ENCODE measurements at places on chromosomes 5 and 9.

DNA sequence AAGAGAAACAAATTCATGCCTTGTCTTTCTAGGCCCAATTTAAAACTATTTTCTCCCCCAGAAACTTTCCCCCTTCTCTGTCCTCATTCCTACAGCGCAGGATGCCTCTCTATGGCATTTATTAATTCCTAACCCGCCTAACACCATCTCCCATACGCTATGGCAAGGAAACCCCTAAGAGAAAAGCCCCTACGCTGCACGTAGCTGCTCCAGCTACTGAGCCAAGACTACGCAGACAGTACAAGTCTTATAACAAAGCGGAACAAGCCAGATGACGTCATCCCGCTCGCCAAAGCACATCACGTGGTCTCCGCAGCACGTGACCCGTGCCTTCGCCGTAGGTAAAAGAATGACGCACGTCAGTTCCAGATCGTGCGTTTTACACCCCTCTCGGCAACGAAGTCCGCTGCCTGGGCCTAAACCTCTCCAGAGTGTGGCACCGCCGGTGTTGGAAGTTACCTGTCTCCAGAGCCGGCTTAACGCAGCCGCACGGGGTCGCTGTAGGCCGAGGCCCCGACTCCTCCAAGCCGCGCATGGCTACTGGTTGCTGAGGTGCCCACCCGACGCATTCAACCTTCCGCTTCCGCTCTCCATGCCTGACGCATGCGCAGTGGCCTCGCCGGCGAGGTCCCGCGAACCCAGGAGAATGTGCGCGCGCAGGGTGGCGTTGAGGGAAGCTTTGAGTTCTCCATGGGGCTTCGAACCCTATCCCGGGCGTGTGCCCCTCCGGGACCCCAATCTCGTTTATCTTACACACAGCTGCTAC, at the start of gene TRMO:
Gene TRMO, minus strand, starts transcription at position 542 of the 766 bp plus-strand sequence. Its CDS starts 7 bp downstream, at position 535.
- DNase-seq: peak; percentile 93

DNA sequence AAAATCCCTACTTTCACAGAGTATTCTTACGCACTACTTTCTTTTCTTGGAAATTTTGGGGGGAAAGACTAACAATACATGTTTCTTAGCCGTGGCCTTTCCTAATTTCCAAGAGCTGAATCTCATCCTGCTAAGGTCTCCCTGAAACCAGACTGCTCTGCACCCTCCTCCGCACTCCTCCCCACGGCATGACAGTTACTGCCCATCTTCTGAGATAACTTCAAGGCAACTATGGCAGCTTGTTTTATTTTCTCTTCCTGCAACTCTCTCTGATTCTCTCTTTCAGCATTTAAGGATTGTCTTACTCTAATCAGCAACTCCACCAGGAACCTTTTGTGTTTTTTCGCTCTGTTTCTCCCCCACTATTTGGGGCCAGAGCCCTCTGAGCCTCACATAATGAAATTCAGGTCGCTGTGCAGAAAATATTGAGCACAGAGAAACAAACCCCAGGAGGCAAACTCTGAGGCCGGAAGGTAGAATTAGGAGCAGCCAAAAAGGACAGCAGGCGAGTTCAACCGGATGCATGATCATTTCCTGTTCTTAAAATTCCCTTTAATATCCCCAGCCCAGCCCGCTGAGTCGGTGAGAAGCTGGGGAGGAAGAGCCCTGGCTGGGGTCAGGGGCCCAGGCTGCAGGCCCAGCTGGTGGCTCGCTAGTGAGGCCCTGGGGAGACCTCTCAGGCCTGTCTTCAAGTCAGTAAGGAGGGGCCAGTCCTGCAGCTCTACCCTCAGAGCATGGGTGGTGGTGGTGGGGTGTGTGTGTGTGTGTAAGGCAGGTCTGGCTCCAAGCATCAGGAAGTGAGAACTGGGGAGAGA, 213.6 kb upstream of the S1PR3 start:
- DNase-seq: no peak

GRCh38 chr5:154278186-154278585, 87.7 kb downstream of the GALNT10 start:
- no peak for DNase-seq

- DNase-seq: peak; percentile 76
Observed at GRCh38 chr5:125719681-125720347, 703.4 kb upstream of the GRAMD2B start.

DNA sequence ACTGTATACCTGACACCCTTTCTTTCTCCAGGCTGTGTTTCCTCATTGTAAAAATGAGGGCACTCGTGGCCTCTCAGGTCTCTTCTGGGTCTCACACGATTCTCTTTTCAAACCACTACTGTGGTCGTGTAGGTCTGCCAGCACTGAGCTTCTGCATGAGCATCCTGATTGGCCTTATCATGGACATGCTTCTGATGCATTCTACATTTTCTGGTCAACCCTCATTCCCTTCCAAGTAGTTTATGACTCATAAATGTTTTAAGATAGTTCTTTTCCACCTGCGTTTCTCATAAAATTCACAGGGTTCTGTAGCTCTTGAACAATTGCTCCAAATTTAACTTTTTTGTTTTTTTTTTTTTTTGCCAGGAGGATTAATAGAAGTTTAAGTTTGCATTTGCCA, 294.8 kb downstream of the KCTD16 start:
- no peak for DNase-seq

DNA sequence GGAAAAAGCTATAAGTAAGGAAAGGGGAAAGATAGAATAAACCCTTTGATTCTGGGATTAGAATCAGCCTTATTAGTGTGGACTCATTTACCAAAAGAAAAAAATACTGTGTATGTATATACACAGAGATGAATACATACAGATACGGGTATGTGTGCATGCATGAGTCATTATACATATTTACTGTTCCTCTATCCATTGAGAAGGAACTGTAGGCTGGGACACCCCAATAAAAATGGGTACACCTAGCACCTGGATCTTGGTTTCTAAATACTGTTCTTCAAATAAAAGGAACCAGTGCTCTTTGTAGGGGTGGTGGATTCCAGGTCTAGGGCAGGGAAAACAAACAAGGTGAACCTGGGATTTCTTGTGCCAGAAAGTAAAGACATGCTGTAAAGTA, 48.3 kb downstream of the WHRN start:
- no peak for DNase-seq

GRCh38 chr9:27003426-27004077, 1.9 kb downstream of the LRRC19 start:
- no peak for DNase-seq

GRCh38 chr5:32312197-32312594, 543 bp downstream of the MTMR12 start:
- no peak for DNase-seq

DNA sequence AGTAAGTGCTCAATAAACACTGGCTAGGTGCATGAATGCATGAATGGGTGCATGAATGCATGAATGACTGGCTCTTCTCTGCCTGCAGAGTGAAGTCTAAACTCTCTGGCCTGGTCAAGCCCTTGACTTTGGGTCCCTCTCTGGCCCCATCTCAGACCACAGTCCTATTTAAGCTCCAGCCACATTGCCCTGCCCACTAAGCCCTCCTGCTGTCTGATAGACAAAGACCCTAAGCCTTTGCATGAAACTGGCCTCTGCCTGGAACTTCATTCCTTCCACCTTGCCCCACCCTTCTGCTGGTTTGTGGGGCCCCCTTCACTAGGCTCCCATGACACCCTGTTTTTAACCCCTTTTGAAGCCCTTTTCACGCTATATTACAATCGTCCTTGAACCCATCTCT, 202.4 kb downstream of the TTLL11 start:
- DNase-seq: no peak

- DNase-seq: no peak
Observed at GRCh38 chr9:35905051-35905781, 786 bp upstream of the HRCT1 start.

DNA sequence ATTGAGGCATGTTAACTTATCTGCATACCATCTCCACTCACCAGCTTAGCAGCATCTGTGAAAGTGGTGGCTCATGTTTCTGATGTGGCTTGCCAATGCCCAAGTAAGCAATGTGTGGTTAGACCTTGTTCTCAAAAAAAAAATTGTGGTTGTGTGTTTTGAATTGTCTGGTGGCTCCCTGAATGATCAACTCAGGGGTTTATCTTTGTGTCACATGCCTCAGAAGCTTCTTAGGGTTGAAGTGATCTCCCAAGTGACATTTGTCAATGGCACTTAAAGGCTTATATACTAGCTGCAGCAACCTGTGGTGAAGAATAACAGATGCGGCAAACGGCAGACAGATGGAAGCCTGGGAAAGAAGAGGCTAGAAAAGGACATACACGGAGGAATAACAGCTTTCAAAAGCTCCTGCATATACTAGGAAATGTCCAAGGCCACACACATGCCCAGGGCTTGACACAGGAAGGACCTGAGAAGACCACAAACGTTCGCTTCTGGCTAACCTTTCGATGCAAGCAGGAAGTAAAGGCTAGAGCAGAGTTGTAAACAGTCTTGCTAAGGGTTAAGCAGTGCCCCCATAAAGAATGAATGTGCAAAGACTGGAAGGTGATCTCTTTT, 42.2 kb upstream of the FSD1L start:
- DNase-seq: no peak

DNA sequence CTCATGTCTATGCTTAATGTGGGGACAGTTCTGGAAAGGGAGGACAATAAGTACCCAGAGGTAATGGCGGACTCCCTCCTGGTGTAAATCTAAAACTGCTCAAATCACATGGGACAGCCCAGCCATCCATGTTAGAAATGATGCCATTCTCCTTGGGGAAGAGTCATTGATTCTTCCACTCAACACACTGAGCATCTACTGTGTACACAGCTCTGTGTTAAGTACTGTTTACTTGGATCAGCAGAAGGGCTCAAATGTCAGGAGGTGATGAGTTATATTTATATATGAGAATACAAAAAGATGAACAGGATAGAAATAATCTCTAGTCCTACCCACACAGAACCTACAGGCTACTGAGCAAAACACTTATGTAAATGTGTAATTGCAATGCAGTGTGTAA, 31.8 kb upstream of the NANS start:
- DNase-seq: no peak

GRCh38 chr5:143311955-143312354, 91.5 kb downstream of the NR3C1 start:
- DNase-seq: no peak

DNA sequence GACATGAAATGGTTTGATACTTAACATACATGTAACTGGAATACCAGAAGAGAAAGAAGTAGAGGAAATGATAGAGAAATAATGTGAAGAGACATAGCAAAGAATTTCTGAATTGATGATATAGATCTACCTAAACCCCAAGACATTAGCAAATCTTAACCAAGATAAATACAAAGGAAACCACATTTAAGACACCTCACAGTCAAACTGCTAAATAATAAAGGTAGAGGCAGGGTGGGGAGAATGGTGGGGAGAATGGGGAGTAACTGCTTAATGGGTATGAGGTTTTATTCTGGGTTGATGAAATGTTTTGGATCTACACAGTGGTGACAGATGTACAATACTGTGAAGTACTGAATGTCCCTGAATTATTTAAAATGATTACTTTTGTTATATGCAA, 17.5 kb downstream of the CARNMT1 start:
- no peak for DNase-seq

DNA sequence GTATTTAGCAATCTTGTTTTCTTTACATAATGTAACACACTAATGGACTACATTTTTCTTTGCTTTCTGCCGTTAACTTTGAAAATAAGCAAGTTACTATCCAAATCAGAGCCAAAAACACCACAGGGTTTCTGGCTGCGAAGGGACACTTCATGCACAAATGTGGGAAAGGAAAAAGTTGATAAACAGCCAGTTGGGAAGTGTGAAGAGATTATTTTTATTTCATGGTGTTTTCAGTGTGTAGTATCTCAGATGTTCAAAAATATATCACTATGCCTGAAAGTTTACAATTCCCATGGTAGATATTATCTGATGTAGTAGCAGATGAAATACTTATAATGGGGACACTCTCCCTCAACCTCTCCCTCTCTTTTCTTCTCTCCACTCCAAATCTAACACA, 135.3 kb downstream of the CETN3 start:
- DNase-seq: no peak

GRCh38 chr9:81122749-81123148, 566.6 kb downstream of the TLE1 start:
- DNase-seq: no peak

GRCh38 chr9:70479880-70480291, 65.4 kb upstream of the KLF9 start:
- DNase-seq: no peak

- no peak for DNase-seq
Observed at GRCh38 chr5:59062986-59063683, 480.3 kb downstream of the RAB3C start.

GRCh38 chr9:113504725-113505590, 41.4 kb downstream of the RGS3 start:
- DNase-seq: no peak

GRCh38 chr5:98602534-98603112, 170.8 kb upstream of the RGMB start:
- no peak for DNase-seq

DNA sequence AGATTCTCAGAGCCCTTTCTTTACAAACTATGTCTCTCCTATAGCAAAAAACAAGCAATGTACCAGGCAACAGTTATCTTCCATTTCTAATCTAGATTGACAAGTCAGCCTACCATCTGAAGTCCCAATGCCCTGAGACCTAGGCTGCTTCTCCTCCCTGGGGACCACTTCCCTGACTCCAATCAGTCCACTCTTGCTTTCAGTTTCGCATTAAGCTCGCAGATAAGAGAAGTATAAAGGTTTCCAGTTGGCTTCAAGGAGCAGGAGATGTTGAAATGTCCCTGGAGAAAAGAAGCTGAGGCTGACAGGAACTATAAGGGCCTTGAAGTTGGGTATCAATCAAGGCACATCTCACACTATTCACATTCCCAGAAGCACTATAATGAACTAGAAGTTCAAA, 32.3 kb downstream of the ERP44 start:
- DNase-seq: no peak

DNA sequence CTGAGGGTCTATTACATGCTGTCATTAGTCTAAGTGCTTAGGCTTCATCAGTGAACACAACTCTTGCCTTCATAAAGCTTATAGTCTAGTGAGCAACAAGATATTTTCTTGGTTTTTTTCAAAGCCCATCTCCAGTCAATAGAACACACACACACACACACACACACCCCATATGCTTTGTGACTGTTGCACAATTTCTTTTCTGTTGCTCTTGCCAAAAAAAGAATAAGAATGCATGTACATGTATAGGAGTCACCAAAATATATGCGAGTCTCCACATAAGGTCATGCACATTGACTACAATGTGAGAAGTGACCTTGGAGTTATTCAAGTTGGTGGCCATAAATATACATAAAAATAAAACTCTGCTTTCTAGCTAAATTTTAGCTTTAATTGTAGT, 351.5 kb upstream of the TLE4 start:
- DNase-seq: no peak

Data from NCI-H1417 treated with DMSO at 0.1 percent for 48 hours (cell line).